ENCODE measurements at places on chromosomes 3 and 15.

- DNase-seq, result no peak
Observed at GRCh38 chr3:164451072-164451910, 627.0 kb downstream of the SI start.

GRCh38 chr3:162029736-162030135 lies 533.1 kb downstream of the OTOL1 start:
- no peak for DNase-seq

DNA sequence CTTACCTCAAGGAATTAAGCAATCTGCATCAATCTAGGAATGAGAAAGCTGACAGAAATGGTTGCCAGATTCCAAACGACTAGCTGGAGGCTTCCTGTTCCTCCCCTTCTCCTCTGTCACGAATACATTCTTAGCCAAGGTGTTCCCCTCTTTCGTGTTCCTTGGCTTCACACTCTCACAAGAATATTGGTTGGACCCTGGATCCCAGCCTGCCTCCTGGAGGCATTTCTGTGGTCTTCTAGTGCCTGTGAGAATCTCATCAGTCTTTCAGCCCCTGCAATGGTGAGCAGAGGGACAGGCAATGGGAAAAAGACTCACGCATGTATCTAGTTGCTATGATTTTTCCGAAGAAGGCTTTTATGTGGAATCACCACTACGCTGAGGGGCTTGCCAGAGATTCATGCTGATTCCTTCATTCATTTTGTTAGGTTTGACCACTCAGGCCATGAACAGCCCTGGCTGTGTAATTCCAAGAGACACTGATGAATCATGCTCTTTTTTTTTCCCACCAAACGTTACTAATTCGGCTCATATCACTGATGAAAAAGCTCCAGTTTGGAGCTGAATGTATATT lies 1.6 kb upstream of the P3H2 start:
- no peak for DNase-seq

DNA sequence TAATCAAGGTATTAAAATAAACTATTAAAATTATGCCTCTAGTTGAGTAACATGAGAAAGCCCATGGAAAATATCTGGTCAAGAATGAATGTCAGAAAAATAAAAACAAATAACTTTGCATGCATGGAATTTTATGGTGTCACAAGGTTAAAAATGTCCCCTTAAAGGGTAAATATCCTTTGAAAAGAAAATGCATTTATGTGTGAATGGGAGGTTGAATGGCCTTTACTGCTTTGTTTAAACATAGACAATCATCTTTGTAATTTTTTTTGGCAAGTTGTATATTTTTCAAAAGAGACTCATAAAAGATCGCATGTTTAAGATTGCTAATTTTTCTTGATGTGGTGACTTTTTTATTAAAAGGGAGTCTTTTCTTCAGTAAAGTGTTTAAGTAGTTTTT lies 564.2 kb downstream of the NR2F2 start:
- DNase-seq, result no peak

- no peak for DNase-seq
Observed at GRCh38 chr3:108473711-108474110, 36.7 kb downstream of the MYH15 start.

GRCh38 chr3:50675179-50676030 lies 678 bp downstream of the DOCK3 start:
- DNase-seq, result peak; percentile 22

DNA sequence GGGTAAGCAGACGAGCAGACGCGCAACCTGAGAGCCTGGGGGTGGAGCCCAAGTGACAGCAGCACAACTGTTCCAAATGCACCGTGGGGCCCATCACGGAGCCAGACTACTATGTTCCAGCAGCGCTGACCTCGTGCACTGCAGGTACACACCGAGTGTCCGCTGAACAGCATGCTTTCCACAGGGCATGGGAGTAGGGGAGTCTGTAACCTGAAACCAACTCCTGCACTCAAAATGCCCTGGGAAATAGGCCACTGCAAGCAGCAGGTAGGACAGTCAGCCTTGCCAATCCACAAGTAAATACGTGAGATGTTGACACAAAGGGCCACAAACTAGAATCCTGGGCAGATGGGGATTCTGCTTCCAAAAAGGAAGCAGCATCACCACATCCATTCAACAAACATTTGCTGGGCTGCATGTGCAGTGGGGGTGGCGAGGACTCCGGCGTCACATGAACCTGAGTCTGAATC lies 73.9 kb downstream of the TBC1D2B start:
- no peak for DNase-seq

DNA sequence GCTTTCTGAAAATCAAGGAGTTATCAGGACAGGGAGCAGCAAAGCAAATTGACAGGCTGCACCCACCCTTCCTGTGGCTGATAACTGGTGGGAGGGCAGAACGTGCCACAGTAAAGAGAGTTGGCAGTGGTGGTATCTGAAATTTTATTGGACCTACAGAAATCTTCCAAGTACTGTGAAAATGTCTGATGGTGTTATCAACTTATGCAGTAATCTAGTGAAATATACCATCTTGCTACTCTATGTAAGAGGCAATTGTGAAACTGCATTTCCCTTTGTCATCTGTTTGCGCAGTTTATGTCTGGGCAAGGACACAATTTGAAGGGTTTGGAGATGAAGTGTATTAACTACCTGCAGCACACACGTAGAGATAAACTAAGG lies 1.5 kb downstream of the PLCL2 start:
- no peak for DNase-seq

GRCh38 chr3:145698749-145699148 lies 462.2 kb downstream of the PLOD2 start:
- DNase-seq, result no peak

Data from germinal center (tissue), 1 donor.